ENCODE measurements at places on chromosomes 4 and X.
A peak's percentile ranks its signal among the peaks of the same experiment; 100 is the strongest.

- DNase-seq, result no peak
These were observed 75.3 kb upstream of the PUDP start for GRCh38 chrX:7223271-7223670.

DNA sequence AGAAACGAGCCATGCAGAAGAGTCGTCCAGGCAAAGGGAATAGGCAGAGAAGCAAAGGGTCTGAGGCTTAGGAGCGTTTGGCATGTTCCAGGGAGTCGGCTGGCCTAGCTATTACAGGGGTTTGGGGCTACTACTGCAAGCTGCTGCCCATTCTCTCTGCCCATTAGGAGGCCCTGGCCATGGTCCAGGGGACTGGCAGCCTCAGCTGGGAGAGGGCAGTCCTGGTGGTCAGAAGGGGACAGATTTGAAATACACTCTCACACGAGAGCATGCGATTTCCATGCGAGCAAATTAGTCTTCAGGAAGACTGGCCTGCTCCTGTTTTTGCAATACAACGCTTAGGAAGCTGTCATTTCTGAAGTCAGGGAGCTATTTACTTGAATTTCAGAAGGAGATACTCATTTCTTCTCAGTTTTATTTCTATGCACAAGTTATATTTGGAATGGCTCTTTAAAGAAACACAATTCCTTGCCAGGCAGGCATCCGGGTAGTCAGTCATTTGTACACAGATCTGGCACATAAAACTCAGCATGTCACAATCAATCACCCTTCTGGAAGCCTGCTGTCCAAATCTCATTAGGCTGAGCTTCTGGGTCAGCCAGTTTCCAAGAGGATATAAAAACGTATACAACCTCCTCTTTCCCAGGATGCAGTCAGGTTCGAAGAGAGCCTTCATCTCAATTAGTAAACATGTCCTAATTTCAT lies 27.0 kb downstream of the PROM1 start:
- DNase-seq, result no peak

- DNase-seq, result no peak
These were observed 20.4 kb downstream of the LEF1 start for GRCh38 chr4:108148316-108148715.

GRCh38 chrX:115630204-115630603 lies 69.2 kb downstream of the PLS3 start:
- no peak for DNase-seq

- DNase-seq, result no peak
These were observed 519.1 kb downstream of the IQCM start for GRCh38 chr4:149296503-149296902.

DNA sequence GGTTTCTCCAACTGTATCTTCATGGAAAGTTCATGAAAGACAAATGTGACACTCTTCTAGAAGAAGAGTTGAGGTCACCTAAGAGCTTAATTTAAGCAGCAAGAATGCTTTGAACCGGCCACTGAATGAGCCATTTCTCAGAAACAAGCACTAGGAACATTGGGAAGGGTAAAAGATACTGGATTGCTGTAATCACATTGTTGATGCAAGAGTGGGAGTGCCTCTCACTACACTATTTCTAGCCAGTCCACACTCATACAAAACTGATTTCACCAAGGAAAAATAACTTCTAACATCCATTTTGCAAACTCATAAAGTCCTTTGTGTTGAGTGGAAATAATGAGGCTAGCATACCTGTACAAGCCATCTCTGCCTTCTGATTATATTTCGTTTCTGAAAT lies 220.3 kb downstream of the RELL1 start:
- DNase-seq, result no peak

DNA sequence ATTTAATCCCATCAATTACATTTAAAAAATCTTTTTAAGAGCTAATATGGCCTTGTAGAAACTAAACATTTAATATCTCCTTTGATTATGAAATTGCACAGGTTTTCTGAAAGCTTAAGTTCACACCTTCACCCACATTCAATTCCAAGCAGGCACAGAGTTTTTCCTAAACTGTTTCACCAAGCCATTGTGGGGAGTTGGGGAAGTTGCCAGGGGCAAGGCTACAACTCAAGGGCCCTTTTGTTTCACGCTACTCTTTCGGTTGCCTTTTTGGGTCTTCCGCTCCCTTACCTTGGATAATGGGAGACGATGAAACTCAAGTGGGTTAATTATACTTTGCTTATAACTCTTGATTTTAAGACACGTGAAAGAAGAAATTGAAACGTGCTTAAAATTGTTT lies 33.3 kb downstream of the APBB2 start:
- no peak for DNase-seq

- DNase-seq, result no peak
These were observed 186.1 kb downstream of the PALLD start for GRCh38 chr4:168682898-168683500.

DNA sequence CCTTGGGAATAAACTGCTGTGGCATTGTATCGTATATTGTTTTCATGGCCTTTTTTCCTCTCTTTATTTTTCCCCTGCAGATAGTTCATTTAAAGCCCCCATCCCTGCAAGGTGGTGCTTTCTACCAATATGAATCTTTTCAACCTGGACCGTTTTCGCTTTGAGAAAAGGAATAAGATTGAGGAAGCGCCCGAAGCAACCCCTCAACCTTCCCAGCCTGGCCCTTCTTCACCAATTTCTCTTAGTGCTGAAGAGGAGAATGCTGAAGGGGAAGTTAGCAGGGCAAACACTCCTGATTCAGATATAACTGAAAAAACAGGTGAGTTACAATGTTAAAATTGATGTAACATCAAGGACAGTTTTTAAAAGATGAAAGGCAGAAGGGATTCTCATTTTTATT lies 601 bp downstream of the SMARCAD1 start:
- no peak for DNase-seq

DNA sequence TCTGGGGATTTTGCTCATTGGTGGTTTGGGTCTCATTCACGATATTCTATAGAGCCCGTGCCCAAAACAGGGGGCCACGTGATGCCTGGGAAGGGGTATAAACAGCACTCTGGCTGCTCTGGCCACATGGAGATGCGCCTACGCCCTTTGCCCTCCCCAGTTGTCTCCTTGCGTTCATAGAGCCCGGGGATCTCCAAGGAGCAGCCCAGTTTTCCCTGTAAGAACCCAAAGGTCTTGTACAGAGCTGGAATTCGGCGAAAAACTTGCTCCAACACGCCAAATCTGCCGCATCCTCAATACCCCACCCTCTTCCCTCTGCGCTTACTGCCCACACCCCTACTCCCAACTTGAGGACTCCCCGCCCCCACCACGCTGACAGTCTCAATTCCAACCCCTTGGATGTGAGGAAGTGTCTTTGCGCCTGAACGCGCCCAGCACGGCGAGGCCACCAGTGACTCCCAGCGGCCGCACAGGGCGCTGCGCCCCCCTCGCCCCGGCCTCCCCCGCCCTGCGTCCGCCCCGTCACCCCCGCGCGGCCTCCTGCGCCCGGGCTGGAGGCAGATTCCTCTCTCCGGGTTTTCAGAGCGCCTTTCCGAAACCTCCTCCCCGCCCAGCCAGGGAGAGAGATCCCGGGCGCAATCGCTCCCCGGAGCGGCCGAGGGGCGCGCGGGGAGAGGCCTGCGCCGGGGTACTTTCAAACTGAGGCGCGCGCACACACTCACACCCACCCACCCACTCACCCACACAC lies at the start of gene NHS:
NHS (plus strand) TSS at position 582 of the 748 bp plus-strand sequence. CDS start 558 bp downstream, outside the sequence.
- peak; percentile 56 for DNase-seq
